ENCODE measurements at places on chromosomes 7 and 10.

GRCh38 chr7:96179837-96180236 lies 142.1 kb downstream of the SLC25A13 start:
- DNase-seq = no peak

- no peak for DNase-seq
These were observed 33.0 kb upstream of the RNF32 start for GRCh38 chr7:156607332-156608172.

DNA sequence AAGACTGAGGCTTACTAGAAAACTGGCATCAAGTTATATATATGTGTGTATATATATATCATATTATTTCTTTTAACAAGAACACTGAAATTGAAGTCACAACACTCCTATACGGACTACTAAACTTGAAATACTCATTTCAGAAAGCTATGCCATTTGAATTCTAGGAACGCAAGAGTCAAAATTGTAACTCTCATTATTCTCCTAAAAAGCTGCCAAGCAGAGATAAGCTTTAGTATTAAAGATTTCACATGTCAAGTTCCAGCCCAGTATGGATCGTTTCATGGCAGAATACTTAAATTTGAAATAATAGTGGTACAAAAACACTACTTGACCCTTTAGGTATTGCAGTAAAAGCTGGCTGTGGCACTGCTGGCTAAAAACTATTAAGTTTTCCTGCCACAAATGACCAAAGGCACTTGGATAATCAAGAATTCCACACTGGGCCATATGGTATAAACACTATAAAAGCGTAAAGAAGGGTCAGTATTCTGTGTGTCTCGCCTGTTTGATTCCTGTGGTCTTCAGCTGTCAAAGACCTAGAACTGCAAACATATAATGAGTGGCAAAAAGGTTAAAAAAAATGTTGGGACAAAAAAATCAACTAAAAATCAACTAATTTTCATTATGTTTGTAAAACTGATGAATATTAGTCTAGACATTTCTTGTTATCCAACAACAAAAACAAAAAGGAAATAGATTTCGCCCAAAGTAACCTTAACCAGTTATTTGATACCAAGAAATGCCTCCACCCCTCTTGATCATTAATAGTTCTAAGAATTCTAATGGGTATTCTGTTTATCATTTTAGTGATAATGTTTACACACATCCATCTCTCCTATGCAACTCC lies 2.4 kb downstream of the CCDC71L start:
- DNase-seq = no peak

GRCh38 chr7:86158111-86158510 lies 485.6 kb upstream of the GRM3 start:
- DNase-seq = no peak

DNA sequence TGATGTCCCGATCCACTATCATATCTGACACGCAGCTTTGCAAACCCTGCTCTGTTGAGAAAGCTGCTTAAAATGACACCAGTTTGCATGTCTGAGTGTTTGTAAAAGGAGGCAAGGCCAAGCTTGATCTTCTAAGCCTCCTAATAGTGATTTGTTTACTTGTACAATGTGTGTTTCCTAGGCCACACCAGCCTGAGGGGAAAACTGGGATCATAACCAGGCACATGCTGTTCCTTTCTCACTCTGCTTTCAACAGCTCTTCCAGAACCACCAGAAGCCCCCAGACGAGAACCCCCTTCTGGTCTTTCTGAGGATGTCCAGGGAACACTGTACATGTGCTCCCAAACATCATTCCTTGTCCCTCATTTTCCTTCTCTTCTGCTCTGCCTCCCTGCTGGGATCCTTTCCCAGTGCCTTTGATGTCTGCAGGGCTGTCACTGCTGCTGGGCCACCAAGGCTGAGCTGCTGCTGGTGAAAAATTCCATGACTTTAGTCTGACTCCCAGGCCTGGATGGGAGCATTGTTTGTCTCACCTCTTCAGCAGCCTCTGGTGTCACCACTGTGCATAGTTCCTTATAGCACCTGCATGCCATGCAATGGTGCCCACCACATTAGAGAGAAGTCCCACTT lies 4.0 kb upstream of the LGI1 start:
- DNase-seq = no peak

GRCh38 chr10:89215511-89215910 lies 8.4 kb upstream of the CH25H start:
- no peak for DNase-seq

DNA sequence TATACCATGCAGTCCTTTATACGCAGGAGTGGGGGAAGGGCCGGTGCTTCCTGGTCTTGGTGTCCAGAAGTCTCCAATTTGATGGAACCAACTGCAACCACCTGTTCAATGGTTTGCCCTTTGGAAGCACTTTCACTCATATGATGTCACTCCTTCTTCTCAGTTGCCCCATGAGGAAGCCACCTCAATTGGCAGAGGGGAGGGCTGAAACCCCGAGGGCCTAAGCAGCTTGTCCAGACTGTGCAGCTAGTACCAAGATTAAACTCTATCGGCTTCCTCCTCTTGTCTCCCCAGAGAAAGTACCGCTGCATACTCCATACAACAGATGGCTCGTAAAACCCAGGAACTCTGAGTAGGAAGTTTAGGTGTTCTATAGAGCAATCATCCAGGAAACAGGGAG lies 789.4 kb downstream of the TYW1 start:
- DNase-seq = no peak

- no peak for DNase-seq
These were observed 234.4 kb downstream of the GLI3 start for GRCh38 chr7:42002654-42003053.

DNA sequence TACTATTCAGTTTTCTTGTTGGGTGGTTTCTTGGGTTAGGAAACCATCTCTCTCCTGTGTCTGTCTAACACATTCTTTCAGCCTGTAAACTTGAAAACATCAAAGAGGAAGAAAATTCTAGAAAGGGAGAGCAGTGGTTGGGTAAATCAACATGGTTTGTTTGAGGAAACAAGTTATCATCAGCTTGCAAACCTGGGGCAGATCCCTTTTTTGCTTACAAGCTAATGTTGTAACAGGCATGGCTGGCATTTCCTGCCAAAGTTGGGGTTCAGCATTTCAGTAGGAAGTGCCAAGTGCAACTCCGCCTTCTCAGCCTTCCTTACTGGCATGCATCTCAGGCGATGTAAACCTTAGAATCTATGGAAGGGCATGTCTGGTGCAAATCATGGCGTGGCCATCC lies 112.6 kb downstream of the EEPD1 start:
- DNase-seq = no peak

DNA sequence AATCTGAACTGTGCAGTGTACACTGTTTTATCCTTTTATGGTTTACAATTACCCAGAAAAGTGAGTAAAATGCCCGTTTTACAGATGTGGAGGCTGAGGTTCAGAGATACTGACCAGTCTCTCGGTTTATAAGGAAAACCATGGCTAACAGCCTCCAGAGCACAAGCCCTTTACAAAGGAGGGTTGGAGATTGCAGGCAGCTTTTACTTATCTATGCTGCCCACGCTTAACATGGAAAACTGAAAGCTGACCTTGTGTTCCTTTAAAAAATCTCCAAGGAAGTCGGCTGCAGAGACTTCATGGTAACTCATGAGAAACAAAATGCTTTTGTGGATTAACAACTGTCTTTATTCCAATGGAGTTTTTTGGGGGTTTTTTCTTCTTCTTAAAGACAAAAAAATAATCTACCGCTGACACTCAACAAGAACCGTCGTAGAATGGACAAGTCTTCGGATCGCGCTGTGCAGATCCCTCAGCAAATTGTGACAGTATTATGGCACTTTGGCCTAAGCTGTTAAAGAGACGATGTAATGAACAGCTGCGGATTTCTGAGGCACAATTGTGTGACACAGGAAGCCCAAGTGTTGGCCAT lies 654 bp upstream of the SLF2 start:
- no peak for DNase-seq

GRCh38 chr7:55113760-55114540 lies 95.1 kb downstream of the EGFR start:
- DNase-seq = no peak

GRCh38 chr10:98467506-98468318 lies 21.0 kb upstream of the HPS1 start:
- DNase-seq = peak; percentile 69

DNA sequence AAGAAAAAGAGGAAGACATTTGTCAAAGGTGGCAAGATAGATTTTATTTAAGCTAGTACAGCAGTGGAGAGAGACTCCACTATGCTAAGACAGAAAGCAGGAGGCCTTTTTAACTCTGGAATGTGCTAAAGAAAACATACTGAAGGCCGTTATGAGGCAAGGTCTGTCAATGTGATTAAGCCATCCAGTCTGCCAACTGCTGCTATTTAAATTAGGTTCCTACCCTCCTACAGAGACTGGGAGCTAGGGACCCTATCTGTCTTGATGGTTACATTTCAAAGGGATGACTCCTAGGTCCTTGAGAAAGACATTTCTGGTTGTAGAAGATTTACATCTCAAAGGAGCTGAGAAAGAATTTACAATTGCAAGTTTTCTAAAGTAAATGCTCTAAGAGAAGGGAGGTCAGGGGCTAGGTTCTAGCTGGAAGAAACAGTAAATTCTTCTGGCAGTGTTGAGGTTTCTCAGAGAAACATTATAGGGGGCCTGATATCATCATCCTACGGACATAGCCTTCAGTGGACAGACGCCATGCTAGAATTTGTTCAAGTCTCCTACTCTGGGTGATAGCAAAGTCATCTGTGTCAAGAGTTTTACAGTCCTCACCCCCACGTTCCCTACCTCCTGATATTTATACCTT lies 211.6 kb downstream of the PHF14 start:
- no peak for DNase-seq

- no peak for DNase-seq
These were observed 102.4 kb upstream of the SEMA3D start for GRCh38 chr7:85289279-85289678.

- no peak for DNase-seq
These were observed 251.2 kb upstream of the GRB10 start for GRCh38 chr7:51033727-51034520.

DNA sequence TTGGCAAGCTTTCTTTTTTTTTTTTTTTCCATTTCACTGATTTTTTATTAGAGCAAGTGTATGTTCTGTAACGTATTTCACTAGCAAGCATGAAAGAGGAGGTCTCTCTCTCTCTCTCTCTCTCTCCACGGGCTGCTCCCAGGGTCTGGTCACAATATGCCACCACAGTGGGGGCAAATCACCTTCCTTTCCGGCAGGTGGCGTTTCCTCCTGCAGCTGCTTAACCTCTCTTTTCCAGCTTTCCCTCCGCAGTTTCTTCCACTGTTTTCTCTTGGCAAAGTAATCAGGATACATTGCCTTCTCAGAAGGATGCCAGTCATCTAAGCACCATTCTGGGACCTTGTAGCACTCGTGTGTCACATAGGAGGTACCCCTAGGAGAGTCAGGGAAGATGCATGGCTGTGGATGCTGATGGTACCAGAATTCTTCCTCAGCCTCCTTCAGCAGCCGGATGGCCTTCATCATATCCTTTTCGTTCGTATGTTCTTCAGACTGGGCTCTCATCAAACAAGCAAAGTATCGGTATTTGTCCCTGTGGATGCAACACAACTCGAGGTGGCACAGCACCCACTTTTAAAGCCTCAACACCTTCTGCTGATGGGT lies 197.3 kb upstream of the PODXL start:
- DNase-seq = peak; percentile 3

DNA sequence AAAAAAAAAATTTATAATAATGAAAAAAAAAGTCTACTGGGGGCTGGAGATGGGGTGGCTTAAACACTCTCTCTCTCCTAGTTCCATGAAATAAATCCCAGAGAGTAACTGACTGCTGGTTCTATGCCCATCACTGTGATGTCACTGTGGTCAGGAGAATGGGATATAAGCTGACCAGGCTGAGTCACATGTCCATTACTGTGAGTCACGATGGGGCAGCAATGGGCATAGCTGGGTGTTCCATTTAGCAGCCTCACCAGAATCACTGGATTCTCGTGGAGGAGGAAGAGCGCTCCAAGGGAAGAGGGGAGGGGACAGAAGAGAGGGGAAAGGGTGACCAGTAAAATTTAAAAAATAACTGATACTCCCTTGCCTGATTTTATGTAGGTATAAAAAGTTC lies 37.1 kb downstream of the MASTL start:
- DNase-seq = peak; percentile 78

DNA sequence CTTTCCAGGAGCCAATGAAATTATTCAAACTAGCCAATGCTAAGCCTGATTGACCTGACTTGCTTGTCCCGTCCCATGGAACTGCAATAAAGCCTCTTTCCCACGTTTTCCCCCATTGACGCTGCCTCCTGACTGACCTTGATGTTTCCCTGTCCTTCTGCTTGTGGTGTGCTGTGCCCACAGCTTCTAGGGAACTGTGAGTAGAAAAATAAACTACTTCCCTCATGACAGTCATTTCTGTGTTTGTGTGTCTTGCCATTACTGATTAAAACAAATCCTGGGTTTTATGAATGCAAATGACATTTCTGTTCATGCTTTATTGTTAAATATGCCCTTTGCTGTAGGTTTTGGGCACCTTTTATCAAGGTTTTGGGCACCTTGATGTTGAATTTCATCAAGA lies 91.3 kb upstream of the ABI1 start:
- DNase-seq = no peak

- DNase-seq = peak; percentile 40
These were observed 15.5 kb upstream of the SLC18A3 start for GRCh38 chr10:49594594-49594993.
